ENCODE measurements at places on chromosomes 12 and 14.

DNA sequence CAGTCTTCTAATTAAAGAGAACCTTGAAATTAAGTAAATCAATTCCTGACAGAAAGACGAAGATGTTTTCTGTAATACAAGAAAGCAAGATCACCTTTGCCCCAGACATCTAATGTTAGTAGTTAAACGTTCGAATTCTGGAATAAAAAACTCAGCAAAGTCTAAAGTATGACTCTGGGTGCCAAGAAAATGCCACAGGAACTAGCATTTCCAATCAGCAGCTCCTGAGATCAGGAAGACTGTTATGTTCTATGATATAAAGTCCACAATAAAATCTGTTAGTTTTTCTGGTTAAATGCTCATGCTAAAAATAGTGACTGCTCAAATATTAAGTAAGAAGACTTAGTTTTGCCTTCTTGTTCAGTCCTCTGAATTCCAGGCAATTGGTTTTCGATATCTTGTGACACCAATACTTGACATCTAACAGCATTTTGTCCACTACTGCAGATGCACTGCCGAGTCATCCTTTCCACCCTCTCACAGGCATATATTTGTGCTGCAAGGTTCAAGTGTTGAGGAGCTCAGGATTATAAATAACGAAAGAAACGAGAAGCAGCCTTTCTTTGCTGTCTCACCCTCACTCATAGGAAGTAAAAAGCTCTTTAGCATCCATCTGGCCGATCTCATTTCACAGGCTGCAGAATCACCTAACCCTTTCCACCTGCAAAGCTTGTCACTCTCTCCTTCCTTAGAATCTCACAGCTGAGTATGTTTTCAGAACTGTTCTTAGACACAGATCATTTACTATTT lies 32.0 kb downstream of the SSH1 start:
- DNase-seq, result no peak

DNA sequence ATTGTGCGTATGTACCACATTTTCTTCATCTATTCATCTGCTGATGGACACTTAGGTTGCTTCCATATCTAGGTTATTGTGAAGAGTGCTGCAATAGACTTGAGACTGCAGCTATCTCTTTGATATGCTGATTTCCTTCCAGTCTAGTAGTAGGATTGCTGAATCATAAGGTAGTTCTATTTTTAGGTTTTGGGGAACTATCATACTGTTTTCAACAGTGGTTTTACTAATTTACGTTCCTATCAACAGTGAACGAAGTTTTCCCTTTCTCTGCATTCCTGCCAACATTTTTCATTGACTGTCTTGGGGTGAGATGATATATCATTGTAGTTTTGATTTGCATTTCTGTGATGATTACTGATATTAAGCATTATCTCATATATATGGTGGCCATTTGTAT lies 482.2 kb downstream of the SLC16A7 start:
- DNase-seq, result no peak

DNA sequence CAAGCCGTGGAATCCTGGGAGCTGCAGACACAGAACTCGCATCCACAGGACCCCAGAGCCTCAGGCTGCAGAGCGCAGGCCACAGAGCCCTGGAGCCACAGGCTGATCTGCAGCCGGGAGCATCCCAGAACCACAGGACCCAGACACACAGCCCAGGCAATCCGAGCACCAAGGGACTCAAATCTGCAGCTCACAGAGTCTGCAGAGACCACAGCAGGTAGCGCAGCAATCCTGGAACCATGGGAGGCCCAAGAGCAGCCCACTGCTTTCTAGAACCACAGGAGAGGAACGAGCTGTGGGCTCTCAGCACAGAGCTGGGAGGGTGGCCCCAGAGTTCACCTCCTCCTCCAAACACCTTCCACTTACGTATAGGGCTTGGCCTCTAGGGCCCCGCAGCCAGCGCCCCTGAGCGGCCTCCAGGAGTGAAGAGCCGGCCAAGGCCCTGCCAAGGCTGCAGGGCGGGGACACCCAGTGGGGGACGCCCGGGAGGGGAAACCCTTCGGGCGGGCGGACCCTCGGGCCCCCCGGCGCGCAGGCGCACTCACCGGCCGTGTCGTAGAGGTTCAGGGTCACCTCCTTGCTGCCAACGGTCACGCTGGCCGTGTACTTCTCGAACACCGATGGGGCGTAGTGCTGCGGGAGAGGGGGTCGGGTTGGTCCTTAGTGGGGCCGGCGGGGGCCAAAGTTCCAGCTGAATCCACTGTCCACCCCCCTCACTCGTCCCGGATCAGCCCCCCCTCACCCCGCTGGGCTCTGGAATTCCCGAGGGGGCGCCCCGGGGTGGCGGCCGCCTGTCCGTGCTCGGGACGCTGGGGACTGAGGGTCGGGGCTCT lies 665 bp downstream of the RHOF start:
- peak; percentile 76 for DNase-seq

DNA sequence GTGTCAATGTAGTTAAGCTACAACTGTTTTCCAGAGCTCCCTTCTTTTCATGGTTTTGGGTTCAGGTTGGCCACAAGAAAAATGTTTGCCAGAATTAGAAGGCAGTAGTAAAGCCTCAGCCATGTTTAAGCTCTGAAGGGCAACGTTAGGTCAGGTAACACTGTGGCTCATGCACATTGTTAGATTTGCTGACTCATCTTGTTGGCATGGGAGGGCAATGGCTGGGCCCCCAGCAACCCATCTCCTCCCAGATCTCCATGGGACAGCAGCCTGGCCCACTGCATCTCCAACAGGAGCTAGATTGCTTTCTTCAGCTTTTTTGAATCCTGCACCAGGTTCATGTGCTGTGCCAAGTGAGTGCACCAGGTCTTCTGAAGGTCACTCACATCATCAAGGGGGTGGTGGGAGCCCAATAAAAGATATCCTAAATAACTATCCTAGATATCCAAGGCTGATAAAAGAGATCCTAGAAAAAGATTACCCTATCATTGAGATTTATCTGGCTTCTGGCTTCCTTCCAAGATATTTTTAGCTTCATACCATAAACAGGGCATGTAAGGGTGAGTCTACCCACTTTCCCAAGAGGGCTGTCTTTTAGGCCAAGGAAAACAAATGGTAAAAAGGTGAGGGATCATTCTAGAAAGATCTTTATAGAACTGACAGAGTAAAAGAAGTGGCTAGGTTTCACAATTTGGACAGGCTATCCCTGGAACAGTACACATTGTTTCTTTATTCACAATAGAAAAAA lies 28.9 kb downstream of the PTGER2 start:
- no peak for DNase-seq

- DNase-seq, result no peak
Observed at GRCh38 chr12:54173066-54173726, 15.6 kb downstream of the SMUG1 start.

GRCh38 chr12:64635356-64635998 lies 25.2 kb downstream of the RASSF3 start:
- no peak for DNase-seq

DNA sequence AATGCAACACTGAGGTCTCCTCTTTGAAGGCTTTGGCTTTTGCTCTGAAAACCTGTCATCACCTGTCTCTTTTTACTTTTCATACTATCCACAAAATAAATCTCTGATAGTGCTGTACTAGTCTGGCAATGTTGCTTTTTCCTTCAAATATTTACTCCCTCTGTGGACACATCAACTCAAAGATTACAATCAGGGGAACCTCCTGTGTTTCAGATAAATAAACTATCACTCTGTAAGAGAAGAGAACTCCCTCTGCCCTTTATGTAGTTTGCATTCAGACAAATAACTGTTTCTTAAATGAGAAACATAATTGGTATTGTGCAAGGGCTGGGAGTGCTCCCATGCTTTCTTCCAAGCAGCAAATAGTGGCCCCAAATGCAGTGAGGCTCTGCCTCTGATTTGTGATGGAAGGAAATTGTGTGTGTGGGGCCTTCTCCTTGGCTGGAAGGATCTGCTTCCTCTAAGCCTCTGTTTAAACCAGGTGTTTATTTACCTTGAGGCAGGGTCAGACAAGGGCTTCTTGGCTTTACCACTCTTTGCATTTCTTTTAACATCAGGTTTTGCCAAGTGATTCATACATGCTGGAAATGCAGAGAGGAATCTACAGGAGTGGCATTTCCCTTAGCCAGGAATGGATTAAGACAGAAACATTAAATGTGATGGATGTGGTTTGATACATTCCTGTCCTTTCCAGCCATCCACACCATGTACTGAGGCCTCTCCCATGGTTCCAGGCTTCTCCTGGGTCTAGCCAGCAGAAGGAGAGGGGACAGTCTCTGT lies 69.0 kb downstream of the AKAP6 start:
- no peak for DNase-seq

- DNase-seq, result no peak
Observed at GRCh38 chr14:50600849-50601248, 40.9 kb downstream of the ATL1 start.

GRCh38 chr12:116241157-116241759 lies 36.2 kb downstream of the MED13L start:
- no peak for DNase-seq
